ENCODE measurements at places on chromosomes 4 and X.

DNA sequence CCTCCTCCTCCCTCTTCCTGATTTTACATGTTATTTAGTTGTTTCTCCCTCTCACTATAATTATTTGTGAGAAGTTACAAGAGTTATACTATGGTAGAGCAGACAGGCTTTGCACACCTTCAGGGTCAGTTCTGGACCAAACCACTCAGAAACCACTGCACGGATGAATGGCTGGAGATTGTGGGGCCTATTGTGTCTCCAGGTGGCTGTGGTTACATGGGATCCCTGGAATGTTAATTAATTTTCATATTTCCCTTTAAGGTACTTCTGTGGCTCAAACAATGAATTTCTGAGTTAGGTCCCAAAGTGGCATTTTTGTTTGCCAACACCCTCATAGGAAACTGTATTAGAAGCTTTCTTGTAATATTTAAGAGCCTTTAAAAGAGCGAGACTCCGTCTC lies 151.9 kb downstream of the BMPR1B start:
- no peak for DNase-seq

GRCh38 chr4:139602776-139603360 lies 46.8 kb upstream of the SETD7 start:
- no peak for DNase-seq

DNA sequence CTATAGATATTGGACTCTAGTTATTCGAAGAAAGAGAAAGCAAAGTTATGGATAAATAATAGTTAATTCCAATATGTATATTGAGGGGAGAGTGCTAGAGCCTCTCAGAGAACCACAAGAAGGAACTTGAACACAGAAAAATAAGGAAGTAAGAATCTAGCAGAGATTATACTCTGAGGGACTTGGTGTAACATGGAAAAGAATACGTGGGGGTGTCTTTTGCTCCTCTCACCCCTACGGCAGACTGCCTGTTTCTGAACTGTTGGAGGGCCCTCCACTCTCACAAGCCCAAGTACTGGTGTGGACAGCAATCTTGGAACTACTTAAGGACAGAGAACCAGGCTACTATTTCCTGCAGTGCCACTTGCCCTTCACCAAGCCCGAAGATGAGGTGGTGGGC lies 1174.4 kb upstream of the PCDH10 start:
- no peak for DNase-seq

DNA sequence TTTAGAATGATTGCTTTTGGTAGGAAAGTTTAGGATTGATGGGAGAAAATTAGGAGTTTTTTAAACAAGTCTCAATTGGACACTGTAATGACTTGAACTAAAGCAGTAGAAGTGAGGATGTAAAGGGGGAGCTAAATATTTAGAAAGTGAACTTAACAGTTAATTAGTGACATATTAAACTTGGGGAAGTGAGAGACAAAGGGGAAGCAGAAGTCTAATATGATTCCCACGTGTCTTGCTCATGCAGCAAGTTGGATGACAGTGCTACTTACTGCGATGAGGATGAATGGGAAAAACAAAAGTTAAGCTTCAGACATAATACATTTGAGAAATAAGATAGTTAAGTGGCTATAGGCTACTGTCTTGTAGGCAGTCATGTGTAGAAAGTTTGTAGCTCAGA lies 110.4 kb downstream of the RPA4 start:
- DNase-seq: no peak

- no peak for DNase-seq
Observed at GRCh38 chr4:3414421-3415279, 27.1 kb upstream of the HGFAC start.

Measured in fibroblast of gingiva (primary cell).